ENCODE measurements at places on chromosomes 1 and 21. TPM values are rescaled to one million over a fixed set of nuclear protein-coding genes. Genes with fewer than 3 reads are reported as not detected.

DNA sequence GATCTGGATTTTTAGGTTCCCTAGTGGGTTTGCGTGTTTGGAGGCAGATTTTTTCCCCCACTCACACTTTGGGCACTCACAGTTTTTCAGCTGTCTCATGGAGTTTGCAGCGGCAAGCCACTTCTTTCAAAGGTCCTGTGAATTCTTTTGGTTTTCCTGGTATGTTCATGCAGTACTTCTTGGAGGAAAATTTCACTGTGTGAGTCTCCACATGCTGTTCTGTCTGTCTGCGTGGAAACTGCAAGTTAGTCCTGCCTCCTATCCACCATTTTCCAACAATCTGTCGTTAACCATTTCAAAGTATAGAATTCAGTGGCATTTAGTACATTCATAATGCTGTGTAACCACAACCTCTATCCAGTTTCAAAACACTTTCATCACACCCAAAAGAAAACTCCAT, 793 bp upstream of the FMO1 start:
- no peak for DNase-seq

Gene TNFSF4
- 3.7 TPM for total RNA-seq

- DNase-seq, result no peak
Measured at GRCh38 chr21:46229133-46229922, 754 bp upstream of the LSS start.

- no peak for DNase-seq
Measured at GRCh38 chr1:22876359-22877111, 96.1 kb downstream of the LACTBL1 start.

All from esophagus muscularis mucosa (tissue), 4 donors.